ENCODE measurements at places on chromosomes 2 and 18. TPM values are rescaled to one million over a fixed set of nuclear protein-coding genes. Genes with fewer than 3 reads are reported as not detected.

Gene AAMP
- polyA plus RNA-seq: 179 TPM

Gene MEP1B
- polyA plus RNA-seq: not detected

Gene ILKAP
- polyA plus RNA-seq: 37.5 TPM

Gene GALM
- 52.6 TPM for polyA plus RNA-seq

Gene PLCD4
- polyA plus RNA-seq: 1.0 TPM

Gene LIPG
- 36.9 TPM for polyA plus RNA-seq

Gene LRP1B
- 0.65 TPM for polyA plus RNA-seq

Gene GPR17
- polyA plus RNA-seq: 0.39 TPM

Gene RNF144A
- 5.4 TPM for polyA plus RNA-seq

Gene KIF1A
- 16.1 TPM for polyA plus RNA-seq

Gene CTAGE1
- polyA plus RNA-seq: 0.60 TPM

Gene NOSTRIN
- polyA plus RNA-seq: 5.8 TPM

Gene FN1
- polyA plus RNA-seq: 1,572 TPM

Gene KCNG2
- polyA plus RNA-seq: not detected

Gene CKAP2L
- polyA plus RNA-seq: 7.2 TPM

Gene PLGLB1
- polyA plus RNA-seq: 9.8 TPM

Gene HDLBP
- 394 TPM for polyA plus RNA-seq

Gene CAPG
- polyA plus RNA-seq: 188 TPM

Gene ERBB4
- polyA plus RNA-seq: 4.5 TPM

Gene DNAJC5G
- polyA plus RNA-seq: not detected

Gene PSMA8
- polyA plus RNA-seq: 0.15 TPM

Gene ZBTB7C
- 1.1 TPM for polyA plus RNA-seq

Gene KIAA2012
- not detected for polyA plus RNA-seq

Gene PMAIP1
- 10.2 TPM for polyA plus RNA-seq

Gene COBLL1
- polyA plus RNA-seq: 108 TPM

Gene WNT6
- polyA plus RNA-seq: 22.8 TPM

Gene SLC9A4
- polyA plus RNA-seq: 1.6 TPM

Gene GDF7
- polyA plus RNA-seq: 0.24 TPM

Gene GCG
- 100 TPM for polyA plus RNA-seq

Gene IL37
- not detected for polyA plus RNA-seq

Gene EPB41L3
- polyA plus RNA-seq: 22.9 TPM

Gene GAREM1
- polyA plus RNA-seq: 6.3 TPM

Gene MC5R
- polyA plus RNA-seq: not detected

Gene GALNT5
- 5.9 TPM for polyA plus RNA-seq

Gene COL4A3
- polyA plus RNA-seq: 1.6 TPM

Gene C2orf15
- 8.9 TPM for polyA plus RNA-seq

Gene FMNL2
- 10.3 TPM for polyA plus RNA-seq

Gene CYS1
- polyA plus RNA-seq: 2.7 TPM

All from hepatocyte (in vitro differentiated cells).